Erythroblast (primary cell): ENCODE measurements at places on chromosomes 11 and 22.

DNA sequence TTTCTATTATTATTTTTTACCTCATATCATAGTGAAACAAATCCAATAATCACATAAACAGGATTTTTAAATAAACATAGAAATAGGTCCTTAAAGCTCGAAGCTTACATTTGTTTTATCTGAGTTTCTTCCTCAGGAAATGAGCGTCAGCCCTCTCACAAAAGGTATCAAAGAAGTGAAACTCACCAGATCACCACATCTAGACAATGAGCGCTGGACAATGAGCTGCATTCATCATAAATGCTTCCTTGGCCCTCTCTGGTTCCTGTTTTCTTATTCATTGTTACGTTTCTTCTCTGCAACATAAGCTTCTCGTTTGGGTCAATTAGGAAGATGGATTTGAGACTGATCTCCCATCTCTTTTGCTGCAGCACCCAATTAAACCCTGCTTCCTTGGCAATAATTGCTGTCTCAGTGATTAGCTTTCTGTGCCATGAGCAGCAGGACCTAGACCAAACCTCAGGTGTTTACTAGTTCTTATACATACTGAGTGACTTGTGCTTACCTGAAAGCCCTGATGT is 649.9 kb upstream of the LUZP2 start:
- no peak for DNase-seq

DNA sequence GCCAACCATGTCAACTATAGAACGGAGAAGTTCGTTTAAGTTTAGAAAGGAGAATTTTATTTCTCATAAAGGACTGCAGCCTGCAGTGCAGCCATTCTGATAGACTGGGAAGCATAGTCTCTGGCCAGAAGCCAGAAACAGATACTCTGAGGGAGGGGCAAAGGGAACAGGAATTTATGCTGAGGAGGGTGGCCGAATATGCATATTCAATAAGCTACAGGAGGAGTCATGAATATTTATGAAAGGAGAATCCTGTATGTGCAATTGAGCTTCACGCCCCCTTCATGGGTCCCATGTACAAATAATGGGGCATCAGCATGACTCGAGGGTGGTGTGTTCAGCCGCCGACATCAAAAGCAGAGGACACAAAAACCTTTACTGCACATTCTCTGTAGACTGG is 199.9 kb downstream of the CWF19L2 start:
- no peak for DNase-seq

- DNase-seq = no peak
These were observed 93.2 kb upstream of the SYT13 start for GRCh38 chr11:45379162-45379863.

- DNase-seq = peak; percentile 86
These were observed 81.6 kb downstream of the CCDC81 start for GRCh38 chr11:86456075-86456939.

DNA sequence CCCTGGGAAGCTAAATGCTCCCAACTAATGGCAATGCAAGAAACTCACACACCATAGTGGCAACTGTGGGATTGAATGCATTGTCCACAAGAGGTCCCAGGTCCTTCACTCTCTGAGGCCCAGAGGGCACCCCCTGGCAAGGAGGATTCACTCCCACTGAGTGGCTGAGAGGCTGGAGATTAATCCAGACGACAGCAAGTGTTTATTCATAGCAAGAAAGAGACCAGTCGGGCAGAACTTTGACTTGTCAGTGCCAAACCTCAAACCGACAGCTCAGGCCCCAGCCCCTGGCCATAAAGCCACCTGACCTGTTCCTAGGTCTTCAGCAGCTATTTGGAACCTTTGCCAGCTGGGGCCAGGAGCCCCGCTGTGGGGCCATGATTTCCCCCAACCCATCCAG is 54.5 kb upstream of the MPEG1 start:
- no peak for DNase-seq

- DNase-seq = no peak
These were observed 138.7 kb downstream of the TRIM44 start for GRCh38 chr11:35800970-35801953.

DNA sequence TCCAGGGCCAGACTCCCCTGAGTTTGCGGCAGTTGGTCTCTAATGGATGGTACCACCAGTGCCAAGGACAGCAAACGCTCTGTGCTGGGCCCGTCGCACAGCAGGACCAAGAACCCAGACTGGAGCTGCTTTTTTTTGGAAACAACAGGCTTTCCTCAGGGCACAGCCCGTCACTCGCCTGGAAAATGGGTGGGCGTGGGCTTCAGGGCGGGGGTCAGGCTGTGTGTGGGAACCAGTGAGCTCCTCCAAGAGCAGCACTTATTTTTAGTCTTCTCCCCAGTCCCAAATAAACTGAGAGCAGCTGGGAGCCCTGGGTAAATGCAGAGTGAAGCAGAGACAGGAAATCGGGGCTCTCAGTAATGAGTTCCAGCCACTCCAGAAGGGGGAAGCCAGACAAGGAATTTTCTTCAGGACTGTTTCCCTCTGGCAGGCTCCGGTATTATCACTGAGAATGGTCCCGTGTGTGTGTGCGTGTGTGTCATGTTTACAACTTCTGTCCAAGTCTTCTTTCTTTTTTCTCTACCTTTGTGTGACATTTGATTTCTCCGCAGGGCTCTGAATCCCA is 63.0 kb downstream of the PPFIBP2 start:
- no peak for DNase-seq

GRCh38 chr11:116461789-116462188 is 311.0 kb downstream of the BUD13 start:
- DNase-seq = no peak

DNA sequence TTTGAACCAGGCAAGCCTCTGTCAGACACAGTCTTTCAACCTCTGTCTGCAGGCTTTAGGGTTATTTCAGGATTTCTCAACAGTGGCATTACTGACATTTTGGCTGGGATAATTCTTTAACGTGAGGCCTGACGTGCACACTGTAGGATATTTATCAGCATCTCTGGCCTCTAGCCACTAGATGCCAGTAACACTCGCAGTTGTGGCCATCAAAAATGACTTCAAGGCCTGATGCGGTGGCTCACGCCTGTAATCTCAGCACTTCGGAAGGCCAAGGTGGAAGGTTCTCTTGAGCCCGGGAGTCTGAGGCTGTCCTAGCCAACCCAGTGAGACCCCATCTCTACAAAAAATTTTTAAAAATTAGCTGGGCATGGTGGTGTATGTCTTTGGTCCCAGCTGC is 113.0 kb downstream of the CCDC81 start:
- no peak for DNase-seq

DNA sequence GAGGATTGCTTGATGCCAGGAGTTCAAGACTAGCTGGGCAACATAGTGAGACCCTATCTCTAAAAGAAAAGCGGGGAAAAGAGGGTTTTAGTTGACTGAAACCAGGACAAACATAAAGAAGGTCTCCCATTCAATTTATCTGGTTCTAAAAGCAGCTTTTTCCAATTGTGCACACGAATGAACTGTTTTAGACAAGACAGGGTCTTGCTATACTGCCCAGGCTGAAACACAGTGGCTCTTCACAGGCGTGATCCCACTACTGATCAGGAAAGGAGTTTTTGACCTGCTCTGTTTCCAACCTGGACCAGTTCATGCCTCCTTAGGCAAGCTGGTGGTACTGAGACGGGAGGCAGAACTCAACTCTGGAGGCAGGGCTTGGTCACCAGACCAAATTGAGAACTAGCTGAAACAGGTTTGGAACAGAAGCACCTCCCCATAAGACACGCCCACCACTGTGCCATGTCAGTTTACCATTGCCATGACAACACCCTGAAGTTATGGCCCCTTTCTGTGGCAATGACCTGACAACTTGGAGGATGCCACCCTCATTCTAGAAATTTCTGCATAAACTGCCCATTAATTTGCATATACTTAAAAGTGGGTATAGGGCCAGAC is 2.8 kb upstream of the NUCB2 start:
- DNase-seq = peak; percentile 69
